ENCODE measurements at places on chromosomes 11 and 22.

GRCh38 chr11:106076171-106076918 is 802 bp downstream of the KBTBD3 start:
- no peak for DNase-seq

GRCh38 chr11:19345848-19346681 is 105.3 kb upstream of the E2F8 start:
- peak; percentile 68 for DNase-seq

DNA sequence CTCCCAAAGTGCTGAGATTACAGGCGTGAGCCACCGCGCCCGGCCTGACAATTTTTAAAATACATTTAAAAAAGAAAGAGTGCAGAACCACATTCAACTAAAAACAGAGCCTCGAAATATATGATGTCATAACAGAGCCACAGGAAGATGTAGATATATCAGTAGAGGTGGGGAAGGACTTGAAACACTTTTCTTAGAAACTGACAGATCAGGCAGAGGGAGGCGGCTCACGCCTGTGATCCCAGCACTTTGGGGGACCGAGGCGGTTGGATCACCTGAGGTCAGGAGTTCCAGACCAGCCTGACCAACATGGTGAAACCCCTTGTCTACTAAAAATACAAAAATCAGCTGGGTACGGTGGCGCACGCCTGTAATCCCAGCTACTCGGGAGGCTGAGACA is 7.0 kb downstream of the MLC1 start:
- DNase-seq = no peak

DNA sequence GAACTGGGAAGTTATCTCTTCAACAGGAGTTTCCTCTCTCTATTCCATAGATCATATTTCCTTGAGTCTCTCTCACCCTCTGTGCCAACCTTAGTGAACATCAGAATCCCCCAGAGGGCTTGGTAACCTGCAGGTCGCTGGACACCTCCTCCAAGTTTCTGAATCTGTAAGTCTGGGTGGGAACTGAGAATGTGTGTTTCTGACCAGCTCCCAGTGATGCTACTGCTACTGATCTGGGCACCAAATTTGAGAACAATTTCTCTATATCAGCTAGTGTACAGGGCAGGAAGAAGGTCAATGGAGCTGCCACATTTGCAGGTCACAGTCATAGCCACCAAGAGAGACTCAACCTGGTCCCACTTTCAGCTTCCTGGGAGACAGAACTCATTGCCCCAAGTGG is 62.9 kb downstream of the RCN1 start:
- no peak for DNase-seq
